Erythroblast (primary cell): ENCODE measurements at places on chromosomes 1 and 21.

GRCh38 chr1:152109231-152109997 lies 5.8 kb downstream of the TCHH start:
- no peak for DNase-seq

DNA sequence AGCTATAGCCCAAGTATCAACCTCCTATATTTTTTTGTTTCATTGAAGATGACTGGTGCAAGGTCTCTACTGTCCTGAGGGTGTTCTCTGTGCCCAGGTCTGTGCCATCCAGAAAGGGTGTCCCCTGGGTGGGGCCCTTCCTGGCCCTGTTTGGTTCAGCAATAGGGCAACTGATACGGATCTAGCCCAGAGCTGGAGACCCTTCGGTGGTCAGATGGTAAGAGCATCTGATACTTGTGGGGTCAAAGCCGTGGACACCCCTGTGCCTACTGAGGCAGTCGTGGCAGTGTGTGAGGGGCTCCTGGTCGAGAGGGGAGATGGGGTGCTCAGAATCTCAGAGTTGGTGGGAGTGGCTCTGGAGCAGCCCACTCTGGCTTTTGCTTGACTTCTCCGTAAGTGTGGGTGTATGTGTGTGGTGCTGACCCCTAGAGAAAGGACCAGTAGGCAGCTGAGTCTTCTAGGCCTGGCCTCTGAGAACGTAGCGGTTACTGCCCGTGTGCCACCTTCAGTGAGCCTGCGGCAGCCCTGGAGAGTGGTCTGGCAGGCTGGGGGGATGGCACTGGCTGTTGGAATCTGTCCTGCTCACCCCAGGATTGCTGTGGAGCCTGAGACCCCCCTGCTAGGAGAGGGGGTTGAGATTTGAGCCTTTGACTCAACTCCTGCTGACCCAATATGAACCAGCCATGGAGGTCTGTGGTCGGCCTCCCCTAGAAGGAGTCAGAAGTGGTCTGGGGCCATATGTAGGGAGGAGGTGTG lies 2.7 kb downstream of the AMPD2 start:
- DNase-seq: no peak

- no peak for DNase-seq
These were observed 166.5 kb upstream of the COA6 start for GRCh38 chr1:234206651-234207284.

DNA sequence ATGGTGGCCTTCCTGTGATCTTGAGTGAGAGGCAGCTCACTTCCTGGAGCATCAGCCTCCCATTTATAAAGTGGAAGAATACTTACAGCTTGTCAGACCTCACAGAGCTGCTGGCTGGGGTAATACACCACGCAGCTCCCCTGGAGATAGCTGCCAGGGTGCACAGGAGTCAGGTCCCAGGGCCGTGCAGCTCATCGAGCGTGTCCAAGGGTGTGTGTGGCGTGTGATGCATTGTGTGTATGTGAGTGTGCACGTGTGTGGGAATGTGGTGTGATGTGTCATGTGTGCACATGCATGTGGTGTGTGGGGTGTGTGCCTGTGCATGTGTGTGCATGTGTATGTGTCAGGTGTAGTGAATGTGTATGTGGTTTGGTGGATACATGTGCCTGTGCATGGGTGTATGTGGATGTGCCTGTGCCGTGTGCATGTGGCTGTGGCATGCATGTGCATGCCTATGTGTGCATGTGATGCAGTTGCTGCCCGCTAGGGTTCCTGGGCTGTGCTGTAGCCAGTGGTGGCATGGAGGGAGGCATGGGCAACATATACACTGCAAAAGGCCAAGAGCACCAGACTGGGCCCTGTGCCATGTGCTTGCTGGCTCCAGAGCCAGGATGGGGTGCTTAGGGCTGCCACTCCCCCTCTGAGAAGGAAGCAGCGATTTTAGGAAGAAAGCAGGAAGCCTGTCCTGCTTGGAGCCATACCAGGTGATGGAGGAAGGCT lies 24.6 kb downstream of the WNT3A start:
- no peak for DNase-seq

GRCh38 chr1:9324246-9325096 lies 31.8 kb downstream of the SPSB1 start:
- DNase-seq: no peak

DNA sequence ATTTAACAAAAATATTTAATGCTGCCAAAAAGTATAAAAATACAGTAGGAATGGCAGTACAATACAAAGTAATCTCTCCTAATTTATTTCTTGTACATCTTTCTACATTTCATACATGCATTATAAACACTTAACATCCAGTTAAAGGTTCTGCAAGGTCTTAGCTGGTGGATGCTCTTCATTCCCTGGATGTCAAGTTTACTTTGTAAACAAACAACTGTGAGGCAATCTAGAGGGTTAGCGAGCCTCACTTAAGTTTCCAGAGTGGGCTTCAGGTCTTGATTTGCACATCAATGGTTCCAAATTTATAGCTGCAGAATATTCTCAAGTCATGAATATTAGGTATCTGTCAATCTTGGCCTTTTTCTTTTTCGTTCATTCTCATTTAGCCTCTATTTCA lies 21.3 kb downstream of the RALGPS2 start:
- DNase-seq: no peak

DNA sequence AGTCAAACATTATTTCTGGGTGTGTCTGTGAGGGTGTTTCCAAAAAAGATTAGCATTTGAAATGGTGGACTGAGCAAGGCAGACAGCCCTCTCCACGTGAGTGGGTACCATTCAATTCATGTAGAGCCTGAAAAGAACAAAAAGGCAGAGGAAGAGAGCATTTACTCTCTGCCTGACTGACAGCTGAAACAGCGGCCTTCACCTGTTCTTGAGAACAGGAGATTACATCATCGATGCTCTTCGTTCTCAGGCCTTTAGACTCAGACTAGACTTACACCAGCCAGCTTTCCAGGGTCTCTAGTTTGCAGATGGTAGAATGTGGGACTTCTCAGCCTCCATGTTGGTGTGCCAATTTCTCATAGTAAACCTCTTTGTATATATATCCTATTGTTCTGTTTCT lies 302.3 kb downstream of the BACH1 start:
- no peak for DNase-seq

- no peak for DNase-seq
These were observed 15.5 kb upstream of the ACTRT2 start for GRCh38 chr1:3005771-3006170.

DNA sequence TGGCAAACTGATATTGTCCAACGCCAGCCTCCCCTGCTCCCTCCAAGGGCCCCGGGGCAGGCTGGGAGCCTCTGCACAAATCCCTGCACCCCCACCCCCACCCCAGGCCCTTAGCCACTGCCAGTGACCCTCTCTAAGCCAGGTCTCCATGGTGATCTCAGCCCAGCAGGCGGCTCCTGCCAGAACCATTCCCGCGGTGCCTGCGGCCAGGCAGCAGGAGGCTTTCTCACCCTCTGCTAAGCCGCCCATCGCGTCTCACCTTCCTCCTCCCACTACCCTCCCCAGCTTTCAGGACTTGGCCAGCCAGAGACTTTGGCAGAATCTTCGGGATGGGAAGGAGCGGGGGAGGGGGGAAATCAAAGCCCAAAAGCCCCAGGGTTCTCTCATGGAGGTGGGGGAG lies 46.8 kb upstream of the WASF2 start:
- no peak for DNase-seq

DNA sequence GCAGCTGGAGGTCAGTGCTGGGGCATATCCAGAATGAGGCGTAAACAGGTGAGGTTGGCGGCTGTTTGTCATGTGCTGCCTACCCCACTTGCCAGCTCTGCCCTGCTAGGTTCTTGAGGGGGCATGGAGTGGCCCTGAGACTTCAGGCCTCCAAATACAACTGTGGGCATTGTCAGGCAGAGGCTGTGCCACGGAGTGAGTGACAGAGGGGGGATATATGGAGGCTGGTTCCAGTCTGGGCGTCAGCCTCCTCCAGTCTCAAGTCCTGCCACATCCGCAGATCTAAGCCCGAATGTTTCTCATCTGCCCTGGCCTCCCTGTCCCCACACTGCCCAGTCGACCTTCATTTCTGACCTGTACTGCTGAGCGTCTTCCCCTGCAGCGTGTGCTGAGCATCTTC lies 85.4 kb downstream of the POFUT2 start:
- DNase-seq: no peak

DNA sequence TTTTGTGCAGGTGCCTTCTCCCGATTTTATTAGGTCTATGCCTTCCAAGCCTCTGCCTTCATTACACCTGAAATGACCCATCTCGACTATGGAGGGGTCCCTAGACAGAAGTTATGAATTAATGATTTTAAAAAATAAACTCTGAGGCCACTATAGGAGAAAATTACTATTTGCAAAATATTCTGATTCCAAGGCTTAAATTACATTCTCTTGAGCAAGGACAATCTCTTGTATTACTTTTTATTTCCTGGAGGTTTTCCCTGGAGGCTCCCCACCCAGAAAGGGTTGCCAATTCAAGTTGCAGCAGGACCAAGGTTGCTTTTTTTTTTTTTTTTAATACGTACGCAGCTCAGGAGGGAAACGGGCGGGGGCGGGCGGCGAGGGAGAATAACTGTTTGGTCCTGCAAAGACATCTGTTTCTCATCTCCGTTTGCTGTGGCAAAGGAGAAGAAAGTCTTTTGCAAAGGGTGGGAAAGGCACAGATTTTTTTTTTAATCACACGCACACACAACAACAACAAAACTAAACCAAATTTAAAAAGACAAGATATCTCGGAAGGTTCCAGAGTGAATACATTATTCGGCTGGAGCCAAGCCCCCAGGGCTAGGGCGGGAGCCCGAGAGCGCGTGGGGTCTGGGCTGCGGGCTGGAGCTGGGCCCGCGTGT lies 618 bp upstream of the SERTAD4 start:
- no peak for DNase-seq

GRCh38 chr1:91499904-91500755 lies 521 bp upstream of the CDC7 start:
- peak; percentile 22 for DNase-seq

- peak; percentile 3 for DNase-seq
These were observed 242.2 kb downstream of the PTPRC start for GRCh38 chr1:198880818-198881597.

GRCh38 chr21:27814226-27814625 lies 847.3 kb upstream of the ADAMTS5 start:
- DNase-seq: no peak

GRCh38 chr21:17051054-17051453 lies 461.8 kb upstream of the CXADR start:
- DNase-seq: no peak

- peak; percentile 63 for DNase-seq
These were observed 19.2 kb upstream of the PEF1 start for GRCh38 chr1:31663622-31664452.

- no peak for DNase-seq
These were observed 28.3 kb downstream of the COL18A1 start for GRCh38 chr21:45433301-45433700.

GRCh38 chr1:199279872-199280645 lies 641.2 kb downstream of the PTPRC start:
- no peak for DNase-seq

DNA sequence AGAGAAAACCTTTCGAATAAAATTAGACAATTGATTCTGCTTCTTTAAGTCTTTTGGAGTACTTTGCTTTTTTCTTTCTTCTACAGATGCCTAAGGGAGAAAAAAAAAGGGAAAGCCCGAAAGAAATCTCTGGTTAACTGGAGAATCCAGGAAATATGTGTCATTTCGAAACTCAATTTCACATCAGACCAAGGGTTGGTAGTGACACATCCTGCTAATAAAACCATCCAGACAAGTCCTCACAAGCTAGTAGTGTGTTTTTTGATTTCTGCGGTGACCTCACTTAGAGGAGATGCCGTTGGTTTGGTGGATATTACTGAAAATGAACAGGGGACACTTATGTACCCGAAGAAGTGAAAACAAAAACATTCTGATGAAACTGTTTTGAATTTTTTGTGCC lies 726.5 kb upstream of the ADAMTS5 start:
- DNase-seq: no peak

DNA sequence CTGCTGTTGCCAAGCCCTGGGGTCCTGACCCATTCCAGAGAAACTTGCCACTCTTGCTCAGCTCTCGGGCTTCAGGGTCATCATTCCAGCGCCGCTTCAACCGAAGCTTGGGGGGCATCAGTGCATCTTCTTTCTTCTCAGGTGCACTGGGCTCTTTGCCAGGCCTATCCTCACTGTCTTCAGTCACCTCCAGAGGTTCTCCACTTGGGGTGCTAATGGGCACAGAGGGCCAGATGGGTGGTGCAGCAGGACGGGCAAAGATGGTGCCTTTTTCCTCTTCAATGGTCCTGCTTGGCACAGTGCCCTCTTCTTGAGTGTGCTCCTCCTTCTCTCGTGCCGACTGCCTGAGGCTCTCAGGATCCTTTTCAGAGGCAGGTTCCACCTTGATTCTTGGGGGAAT lies 13.3 kb downstream of the ETV3 start:
- no peak for DNase-seq

DNA sequence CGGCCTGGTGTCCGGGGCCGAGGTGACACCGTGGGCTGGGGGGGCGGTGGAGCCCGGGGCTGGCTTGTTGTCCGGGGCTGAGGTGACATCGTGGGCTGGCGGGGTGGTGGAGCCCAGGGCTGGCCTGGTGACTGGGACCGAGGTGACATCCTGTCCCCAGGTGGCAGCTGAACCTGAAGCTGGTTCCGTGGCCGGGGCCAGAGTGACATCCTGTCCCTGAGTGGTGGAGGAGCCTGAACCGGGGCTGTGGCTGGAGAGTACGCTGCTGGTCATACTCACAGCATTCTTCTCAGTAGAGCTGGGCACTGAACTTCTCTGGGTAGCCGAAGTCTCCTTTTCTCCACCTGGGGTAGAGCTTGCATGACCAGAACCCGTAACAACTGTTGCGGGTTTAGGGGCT lies 15.8 kb downstream of the THBS3 start:
- DNase-seq: no peak

DNA sequence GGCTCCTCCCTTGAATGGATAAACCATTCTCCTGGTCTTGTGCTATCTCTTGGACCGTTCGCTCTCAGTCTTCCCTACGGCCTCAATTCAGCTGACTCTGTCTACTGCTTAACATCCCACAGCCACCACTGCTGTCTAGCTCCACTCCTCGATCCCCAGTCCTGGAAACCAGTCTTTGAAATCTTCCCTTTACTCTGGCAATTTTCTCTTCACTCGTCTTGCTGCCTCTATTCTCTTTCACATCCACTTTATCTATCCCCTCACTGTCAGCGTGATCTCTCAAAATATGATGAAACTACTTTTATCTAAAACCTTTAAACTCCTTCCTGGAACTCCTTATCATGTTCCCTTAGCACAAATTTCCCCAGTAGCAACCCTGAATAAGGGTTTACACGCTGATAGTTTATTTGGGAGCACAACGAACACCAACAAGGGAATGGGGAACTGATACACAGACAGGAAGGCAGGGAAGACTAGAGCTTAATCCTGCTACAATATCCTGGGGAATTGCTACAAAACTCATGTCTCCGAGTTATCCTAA lies 131.6 kb upstream of the SAMSN1 start:
- DNase-seq: peak; percentile 67
